Left renal cortex interstitium (tissue), 4 donors: ENCODE measurements at places on chromosomes 2 and 18.

DNA sequence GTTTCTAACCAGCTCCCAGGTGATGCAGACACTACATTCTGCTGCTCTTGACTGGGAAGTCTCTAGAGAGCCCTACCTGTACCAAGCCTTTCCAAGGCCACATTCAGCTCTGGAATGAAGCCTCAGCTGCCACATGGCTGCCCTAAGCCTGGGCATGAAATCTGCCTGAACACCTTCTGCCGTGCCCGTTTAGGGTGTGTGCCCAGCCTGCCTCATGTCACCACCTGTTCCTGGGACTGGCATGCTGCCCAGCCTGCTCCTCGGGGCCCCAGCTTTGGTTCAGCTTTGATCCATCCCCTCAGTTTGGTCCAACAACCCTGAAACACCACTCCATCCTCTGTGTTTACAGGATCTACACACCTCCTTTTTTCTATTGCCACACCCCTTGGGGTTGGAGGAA lies 210.9 kb downstream of the L3MBTL4 start:
- no peak for DNase-seq

DNA sequence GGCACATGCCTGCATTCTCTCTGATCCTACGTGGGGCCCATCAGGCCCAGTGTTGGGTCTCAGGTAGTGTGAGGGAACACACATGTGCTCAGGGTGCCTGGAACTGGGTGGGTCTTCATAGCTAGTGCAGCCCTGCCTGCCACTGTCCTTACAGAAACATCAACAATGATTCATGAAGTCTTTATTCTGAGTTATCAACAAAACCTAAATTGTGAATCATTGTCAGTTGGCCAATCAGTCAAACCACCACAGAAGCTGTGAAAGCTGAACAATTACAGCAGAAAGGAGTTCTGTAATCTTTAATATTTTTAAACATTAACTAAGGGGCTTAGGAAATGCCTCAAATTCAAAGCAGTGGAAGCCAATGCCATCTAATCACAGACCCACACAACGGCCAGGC lies 82.8 kb upstream of the ZNF521 start:
- no peak for DNase-seq

DNA sequence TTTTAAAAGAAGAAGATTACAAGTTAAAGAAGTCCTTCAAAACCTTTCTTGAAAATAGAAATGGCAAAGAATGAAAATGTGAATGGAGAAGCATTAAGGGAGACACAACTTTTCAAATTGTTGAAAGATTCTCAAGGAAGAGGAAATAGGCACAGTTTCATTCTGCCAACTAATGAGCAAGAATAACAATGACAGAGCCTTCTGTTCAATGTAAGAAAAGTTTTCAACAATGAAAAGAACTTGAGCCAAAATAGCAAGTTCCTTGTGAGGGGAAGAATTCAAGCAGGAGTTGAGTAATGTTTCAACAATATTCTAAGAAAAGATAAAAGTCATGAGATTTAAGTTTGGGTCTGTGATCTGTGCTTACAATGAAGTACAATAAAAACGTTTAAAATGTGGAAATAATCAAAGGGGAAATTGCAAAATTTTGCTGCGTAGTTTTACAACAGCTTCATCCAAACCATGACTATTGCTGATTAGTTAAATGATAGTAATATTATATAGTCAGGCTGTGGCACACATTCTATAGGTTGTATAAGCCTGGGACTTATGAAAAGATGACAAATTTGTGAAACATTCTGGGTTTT lies 122.6 kb downstream of the METTL4 start:
- DNase-seq, result no peak

- DNase-seq, result no peak
Measured at GRCh38 chr2:212213191-212213590, 325.4 kb downstream of the ERBB4 start.

GRCh38 chr18:36786686-36787085 lies 42.1 kb downstream of the TPGS2 start:
- DNase-seq, result no peak

- DNase-seq, result no peak
Measured at GRCh38 chr2:171702781-171703556, 15.7 kb downstream of the DYNC1I2 start.

- no peak for DNase-seq
Measured at GRCh38 chr2:143815082-143815481, 685.9 kb downstream of the ARHGAP15 start.

GRCh38 chr2:118062048-118062447 lies 26.2 kb upstream of the INSIG2 start:
- DNase-seq, result no peak

DNA sequence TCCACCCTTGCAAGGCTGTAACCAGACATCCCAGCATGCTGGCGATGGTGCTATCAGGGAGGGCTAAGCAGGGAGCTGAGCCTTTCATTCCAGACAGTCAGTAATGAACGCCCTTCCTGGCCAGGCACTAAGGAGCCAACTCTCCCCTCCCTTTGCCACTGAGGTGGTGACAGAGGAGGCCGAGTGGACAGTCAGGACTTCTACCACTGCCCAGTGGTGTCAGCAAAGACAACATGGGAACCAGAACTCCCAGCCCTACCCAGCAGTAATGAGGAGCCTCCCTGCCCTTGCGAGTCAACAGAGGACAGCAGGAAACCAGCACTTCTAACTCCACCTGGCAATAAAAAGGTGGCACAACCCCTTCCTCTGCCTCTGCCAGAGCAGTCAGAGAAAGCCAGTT lies 68.6 kb downstream of the ZAP70 start:
- DNase-seq, result no peak

- no peak for DNase-seq
Measured at GRCh38 chr2:147594038-147594437, 250.8 kb upstream of the ACVR2A start.

DNA sequence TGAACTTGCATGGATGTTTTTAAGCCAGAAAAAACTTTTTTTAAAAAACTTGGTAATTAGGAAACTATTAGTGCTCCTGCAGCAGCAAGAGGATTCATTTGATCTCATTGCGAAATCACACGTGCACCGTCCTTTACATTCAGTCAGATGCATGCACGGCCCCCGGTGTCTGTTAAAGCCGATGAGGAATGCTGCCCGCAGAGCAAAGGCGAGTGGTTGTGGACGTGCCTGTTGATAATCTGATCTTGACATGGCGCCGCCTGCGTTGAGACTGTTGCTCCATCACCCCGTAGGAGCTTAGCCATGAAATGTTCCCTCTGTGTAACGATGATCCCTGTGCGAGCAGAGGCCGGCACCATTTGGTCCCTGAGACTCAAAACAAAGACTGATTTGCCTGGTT lies 300.0 kb downstream of the GBX2 start:
- no peak for DNase-seq

DNA sequence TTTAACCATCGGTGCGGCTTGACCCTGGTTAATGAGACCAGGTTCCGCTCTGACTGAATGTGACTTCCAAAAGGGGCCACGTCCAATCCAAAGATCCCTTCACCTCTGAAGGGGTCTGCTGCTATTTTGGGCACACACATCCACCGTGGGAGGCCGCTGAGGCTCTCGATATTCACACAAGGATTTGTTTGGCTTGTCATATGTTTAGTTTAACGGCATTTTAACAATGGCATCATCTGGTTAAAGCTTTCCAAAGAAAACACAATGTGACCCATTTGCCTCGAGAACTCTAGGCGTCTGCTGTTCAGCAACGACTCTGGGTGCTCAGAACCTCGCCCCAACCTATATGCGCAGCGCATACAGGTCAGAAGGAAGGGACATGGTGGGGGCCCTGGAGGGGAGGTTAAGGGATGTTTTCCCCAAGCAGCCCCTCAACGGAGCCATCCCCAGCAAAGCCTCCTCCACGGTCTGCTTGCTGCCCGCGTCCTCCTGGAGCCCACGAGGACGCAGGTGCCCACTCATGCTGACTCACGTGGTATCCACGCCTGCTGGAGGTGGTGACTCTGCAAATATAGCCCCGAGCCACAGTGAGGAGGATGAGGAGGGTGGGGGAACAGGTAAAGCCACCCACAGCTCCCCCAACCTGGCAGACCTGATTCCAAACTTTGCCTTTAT lies 260.3 kb downstream of the HDAC4 start:
- no peak for DNase-seq

DNA sequence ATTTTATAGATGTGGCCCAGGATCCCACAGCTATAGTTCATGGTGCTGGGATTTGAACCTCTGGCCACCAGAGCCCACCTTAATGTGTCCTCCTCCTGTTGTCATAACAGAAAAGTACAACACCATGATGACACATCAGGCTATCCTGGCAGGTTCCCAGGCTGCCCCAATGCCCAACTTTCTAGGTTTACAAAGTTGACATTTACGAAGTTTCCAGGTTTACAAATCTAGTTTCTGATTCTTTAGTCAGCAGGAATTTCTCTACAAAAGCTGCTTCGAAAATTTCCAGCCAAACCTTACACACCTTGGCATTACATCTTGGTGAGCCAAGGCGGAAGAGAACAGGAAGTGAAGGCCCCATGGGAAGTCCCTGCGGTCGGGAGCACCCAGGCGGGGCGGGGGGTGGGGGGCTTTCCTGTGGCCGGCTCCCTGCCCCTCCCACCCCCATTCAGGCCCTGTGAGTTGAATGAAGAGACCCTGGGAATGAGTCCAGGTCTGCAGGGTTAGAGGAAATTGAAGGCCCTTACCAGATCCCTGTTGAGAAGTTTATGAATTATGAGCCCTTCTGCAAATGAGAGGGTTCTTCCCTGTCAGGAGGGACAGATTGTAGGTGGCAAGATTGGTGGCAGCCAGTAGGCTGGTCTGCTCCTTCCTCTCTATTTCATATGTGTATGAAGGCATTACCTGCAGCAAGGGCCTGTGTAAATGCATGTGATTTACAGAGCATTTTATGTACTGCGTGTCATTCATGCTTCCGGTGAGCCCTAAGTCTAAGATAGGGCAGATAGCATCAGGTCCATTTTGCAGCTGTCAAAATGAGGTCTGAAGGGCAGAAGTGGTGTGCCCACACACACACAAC lies 11.1 kb upstream of the IL1RN start:
- DNase-seq, result no peak

- DNase-seq, result no peak
Measured at GRCh38 chr2:241895427-241895711, 25.8 kb downstream of the RTP5 start.

GRCh38 chr2:69667805-69668382 lies 24.4 kb upstream of the AAK1 start:
- no peak for DNase-seq

- DNase-seq, result no peak
Measured at GRCh38 chr18:70496353-70497294, 207.8 kb downstream of the SOCS6 start.

GRCh38 chr2:15766911-15767597 lies 173.3 kb upstream of the MYCN start:
- DNase-seq, result no peak

GRCh38 chr2:155350783-155351580 lies 652.5 kb downstream of the KCNJ3 start:
- DNase-seq, result no peak

DNA sequence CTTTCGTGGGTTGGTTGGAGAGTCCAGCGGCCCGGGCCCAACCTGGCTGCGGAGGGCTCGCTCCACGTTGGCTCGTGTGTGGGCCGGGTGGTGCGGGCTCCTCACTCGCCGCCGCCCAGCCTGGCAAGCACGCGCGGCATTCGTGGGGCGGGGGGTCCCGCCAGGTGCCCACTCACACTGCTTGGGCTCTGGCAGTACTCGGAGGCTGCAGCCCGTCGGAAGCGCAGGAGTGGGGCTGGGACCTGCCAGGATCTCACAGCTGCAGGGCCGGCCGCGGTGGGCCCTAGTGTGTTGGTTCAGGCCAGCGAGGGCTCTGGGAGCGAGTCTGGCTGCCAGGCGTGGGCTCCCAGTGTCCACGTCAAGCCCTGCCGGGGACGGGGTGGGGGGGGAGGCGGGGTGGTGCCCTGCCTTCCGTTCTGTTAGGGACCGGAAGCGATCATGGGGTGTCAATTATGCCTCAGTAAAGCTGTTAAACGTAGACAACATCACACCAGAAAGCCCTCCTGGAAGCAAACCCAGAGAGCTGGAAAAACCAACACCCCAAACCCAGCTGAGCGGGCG lies 1.0 kb upstream of the HS6ST1 start:
- no peak for DNase-seq
